ENCODE measurements at places on chromosomes 7 and 10.
A peak's percentile ranks its signal among the peaks of the same experiment; 100 is the strongest.

DNA sequence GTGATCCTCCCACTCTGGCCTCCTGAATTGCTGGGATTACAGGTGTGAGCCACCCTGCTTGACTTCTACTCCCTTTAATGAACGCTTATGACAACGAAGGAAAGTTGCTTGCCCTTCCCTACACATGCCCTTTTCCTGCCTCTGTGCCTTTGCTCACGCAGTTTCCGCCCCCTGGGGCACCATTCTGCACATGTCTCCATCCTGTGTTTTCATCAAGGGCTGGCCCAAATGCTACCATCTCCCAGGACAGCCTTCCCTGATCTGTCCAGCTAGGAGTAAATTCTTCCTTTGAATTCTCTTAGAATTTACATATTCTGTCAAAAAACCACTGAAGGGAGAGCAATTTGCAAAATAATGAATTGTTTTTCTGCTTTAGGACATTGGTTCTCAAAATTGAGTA lies 50.0 kb upstream of the KMT2C start:
- DNase-seq = no peak

DNA sequence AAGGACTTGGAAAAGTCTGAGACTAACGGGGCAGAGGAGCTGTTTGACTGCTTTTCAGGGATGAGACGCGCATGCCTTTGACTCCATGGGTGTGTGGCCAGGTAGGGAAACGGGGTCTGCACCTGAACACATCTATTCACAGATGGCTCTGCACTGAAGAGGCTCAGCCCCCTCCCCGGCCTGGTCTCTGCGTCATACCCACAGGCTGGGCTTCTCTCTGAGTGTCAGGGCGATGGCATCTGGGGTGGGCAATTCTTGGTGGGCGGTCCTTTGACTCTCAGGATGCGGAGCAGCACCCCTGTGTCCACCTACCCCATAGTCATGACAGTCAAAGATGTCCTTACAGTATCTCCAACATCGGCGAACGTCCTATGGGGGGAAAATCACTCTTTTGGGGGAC lies 23.0 kb downstream of the PFKP start:
- no peak for DNase-seq

DNA sequence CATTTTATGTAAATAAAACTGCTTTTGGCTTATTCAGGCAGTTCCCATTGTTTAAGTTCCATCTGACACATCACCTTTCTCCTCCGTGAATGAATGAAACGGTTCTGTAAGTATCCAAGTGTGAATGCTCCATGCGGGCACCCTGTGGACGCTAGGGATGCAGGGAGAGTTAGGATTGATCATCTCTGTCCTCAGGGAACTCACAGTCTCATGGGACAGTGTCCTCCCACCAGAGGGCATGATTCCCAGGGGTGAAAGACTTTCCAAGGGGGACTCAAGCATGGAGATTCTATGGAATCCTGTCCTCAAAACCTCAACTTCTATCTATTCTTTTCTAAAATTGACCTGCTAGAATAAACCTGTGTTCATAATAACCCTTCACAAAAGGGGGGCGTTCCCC lies 98.8 kb downstream of the HECW1 start:
- no peak for DNase-seq

- no peak for DNase-seq
Measured at GRCh38 chr7:96311967-96312366, 9.9 kb downstream of the SLC25A13 start.

DNA sequence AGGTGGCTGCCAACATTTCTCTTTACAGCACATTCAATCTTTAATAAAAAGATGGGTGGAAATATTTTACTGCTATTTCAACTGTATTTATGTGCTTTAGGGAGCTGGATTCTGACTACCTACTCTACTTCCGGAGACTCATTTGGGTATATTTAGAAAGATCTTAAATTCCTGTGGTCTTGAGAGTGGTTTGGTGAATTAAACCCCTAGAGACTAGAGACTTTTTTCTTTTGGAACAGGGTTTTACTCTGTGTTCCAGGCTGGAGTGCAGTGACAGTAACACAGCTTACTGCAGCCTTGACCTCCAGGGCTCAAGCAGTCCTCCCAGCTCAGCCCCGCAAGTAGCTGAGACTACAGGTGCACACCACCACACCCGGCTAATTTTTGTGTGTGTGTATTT lies 79.0 kb upstream of the HABP2 start:
- no peak for DNase-seq

DNA sequence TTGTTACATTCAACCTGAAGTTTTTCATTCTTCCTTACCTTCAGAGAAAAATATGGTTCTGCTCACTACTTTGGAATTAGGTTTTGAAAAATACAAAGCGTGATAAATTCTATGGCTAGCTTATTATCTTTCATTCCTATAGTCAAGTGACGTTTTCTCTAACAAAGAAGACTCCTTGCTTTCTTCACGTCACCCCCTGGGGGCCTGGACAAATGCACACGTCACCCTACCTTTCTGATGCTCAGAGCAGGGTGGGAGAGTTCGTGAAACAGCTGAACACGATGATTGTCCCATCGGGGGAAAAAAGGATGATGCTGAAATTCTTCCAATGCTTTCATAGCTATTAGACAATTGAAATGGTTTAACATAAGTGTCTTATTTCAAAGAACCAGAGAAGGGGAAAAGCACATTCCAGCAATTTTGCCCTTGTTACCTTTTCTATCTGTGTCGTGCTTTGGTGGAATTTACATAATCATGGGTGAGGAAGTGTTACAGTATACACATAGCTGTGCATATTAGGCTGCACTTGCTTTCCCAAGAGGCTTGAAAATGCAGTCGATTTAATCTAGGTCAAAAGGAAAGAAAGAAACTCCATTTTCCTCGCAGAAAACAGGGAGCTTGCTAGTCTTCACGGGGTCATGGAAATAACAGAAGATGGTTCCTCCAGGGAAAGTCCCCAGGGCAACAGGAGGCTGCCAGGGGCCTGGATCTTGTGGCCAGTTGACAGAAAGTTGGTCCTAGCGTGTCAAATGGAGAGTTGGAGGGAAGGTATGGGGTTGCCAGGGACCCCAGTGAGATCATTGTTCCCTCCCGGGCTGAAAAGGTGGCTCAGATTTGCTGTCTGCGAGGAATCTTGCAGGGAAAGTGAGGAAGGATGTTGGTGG lies 189.2 kb downstream of the CELF2 start:
- no peak for DNase-seq

GRCh38 chr7:21261627-21262594 lies 166.0 kb upstream of the SP4 start:
- DNase-seq = peak; percentile 13

GRCh38 chr7:85456254-85456653 lies 269.4 kb upstream of the SEMA3D start:
- DNase-seq = no peak

DNA sequence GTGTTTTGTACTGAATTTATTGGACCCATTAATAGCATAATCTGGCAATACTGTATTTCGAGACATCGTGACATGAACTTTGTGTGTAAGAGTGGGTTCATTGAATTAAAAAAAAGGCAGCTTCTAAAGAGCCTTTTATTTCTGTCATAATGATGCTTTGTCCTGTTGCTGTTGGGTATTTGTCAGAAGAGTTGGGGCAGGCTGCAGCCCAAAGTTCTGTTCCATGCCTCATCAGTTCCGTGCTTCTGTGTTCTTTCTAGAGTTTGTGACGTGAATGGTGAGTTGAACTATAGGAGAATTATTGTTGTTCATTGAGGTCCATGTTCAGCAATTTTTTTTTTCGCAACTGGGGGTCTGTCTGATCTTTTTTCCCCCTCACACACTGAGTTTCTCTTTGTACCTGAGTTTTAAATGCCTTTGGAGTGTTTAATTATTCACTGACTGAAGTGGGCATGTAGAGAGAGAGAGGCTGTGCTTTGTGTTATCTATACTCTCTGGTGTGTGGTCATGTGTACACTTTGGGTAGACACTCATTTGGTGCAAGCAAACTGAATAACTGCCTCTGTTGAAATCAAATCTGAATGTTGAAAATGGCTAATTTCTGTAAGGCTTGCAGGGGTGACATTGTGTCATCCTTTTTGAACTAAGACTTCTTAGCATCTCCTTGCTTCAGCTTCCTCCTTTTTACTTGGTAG lies 69.8 kb downstream of the ADD3 start:
- DNase-seq = no peak

DNA sequence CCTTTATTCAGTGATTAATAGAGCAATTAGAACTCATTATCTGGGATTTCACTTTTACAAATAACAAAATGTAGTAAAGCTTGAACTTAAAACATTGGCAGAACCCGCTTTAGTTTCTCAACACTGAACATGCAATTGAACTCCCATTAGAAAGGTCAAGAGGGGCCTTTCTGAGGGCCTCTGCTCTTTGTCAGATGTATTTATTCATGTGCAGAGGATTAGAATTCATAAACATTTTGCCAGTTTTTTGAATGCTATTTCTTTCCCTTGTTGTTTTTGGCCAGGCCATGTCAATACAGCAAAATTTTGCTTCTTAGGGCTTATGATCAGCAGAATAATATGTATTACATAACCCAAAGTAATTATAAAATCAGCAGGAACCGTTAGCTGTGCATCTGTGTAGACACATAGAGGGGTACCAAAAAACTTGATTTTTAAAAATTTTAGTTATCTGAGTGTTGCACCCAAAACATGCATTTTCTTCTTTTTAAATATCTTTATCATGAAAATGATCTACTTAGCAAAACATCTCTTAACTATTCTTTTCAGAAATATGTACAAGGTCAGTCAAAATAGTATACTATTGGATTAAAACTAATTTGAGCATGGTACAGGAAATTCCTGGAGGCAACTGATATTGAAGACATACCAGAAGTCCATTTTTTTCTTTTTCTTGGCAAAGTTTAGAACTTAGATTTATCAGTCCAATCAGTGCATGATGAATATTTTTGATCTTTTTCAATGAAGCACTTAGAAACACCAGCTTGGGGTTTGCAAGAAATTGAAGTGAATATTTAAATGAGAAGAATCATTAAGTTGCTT lies 177.5 kb downstream of the TWIST1 start:
- no peak for DNase-seq

GRCh38 chr7:158695726-158696452 lies 8.7 kb downstream of the NCAPG2 start:
- DNase-seq = peak; percentile 8

- no peak for DNase-seq
Measured at GRCh38 chr7:100675105-100675451, 1.5 kb downstream of the GNB2 start.

DNA sequence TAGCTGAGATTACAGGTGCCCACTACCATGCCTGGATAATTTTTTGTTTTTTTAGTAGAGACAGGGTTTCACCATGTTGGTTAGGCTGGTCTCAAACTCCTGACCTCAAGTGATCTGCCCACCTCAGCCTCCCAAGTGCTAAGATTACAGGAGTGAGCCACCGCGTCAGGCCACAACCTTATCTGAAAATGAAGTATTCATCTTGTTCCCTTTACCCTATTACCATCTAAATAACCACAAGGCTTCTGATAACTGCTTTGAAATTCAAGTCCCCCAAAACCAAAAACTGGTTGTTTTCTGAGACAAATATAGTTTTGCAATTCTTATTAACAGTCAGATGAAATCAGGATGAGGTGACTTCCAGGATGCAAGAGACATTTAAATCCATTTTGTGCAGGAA lies 2.4 kb downstream of the TCTN3 start:
- DNase-seq = no peak

DNA sequence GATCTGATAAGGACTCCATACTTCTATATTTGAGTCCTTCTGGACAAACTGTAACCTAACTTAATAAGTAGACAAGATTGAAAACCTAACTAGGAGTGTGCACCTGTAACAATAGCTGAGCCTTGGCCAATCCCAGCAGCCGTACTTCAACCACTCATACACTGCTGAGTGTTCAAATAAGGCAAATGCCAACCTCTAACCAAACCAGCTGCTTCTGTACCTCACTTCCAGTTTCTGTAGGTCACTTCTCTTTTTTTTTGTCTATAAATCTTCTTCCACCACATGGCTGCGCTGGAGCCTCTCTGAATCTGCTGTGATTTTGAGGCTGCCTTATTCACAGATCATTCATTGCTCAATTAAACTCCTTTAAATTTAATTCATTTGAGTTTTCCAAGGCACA lies 753.2 kb downstream of the DNAJB9 start:
- DNase-seq = no peak

- DNase-seq = no peak
Measured at GRCh38 chr10:6298428-6298827, 95.7 kb downstream of the PFKFB3 start.

GRCh38 chr10:76086761-76087639 lies 655.6 kb downstream of the LRMDA start:
- DNase-seq = no peak

DNA sequence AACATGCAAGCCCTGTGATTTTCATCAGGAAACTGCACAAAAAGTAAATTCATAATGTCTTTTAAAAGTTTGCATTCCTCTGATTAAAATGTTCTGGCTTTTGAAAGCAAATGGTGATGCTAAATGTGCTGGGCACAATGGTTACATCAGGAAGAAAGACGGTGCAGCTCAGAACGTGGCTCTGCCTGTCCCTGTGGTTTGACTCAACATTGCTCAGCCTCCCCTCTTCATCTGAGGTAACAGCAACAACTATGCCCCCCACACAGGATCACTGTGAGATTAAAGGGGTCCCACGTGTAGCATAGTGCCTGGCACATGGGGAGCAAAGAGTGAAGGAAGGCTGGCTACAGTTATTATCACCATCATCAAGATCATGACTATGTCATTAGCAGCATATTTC lies 44.0 kb downstream of the PARD3 start:
- no peak for DNase-seq

DNA sequence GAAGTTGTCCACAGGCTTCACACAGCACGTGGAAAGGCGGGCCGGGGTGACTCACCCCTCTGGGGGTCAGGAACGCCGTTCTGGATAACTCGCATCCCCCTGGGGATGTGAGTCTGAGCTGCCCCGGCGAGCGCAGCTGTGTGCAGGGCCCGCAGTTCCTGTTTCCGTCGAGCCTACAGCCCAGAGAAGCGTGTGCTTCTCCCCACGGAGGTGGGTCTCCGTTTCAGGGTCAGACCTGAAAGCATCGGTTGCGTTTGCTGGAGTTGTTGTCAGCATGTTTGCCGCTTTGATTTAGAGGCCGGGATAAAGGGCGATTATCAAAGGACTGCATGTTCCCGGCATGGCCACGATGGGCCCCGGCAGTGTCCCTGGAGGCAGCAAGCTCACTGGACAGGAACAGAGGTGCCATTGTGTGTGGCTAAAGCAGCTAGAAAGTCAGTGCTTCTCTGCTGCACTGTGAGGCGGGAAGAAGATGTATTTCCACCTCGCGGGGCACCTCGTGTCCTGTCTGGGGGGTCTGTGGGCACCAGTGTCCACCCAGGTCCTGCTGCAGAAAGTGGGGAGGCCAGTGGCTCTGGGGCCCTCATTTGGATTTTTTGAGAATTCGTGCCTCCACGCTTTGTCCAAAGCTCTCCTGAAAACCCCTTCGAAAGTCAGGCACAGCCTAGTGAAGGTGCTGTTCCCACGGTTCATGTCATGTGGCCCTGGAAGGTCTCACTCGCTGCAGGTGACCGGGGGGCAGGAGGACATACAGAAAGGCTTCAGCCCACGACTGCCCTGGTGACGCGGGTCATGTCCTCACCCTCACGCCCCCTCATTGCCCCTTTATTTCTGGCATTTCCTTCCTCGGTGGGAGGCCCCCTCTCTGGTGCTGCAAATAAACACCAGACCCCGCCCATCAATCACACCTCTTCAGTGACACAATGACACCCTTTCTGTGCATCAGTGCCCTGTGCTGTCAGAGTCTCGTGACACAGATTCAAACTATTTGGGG lies 27.4 kb upstream of the GDI2 start:
- no peak for DNase-seq
